ENCODE measurements at places on chromosomes 16 and 17. TPM values are rescaled to one million over a fixed set of nuclear protein-coding genes. Genes with fewer than 3 reads are reported as not detected.

Gene C16orf46
- total RNA-seq = 0.58 TPM

Gene TBC1D3G
- not detected for total RNA-seq

Gene YBX2
- 17.9 TPM for total RNA-seq

Gene CYBA
- total RNA-seq = 316 TPM

Gene HP
- 0.38 TPM for total RNA-seq

Gene KRTAP4-5
- total RNA-seq = not detected

Gene FNDC8
- total RNA-seq = not detected

Gene CCL16
- total RNA-seq = not detected

Gene METTL9
- total RNA-seq = 76.5 TPM

Gene TRIM72
- not detected for total RNA-seq

Gene HBA1
- not detected for total RNA-seq

Gene GPR142
- 0.17 TPM for total RNA-seq

Gene TBC1D26
- total RNA-seq = not detected

Gene CYBC1
- total RNA-seq = 79.2 TPM

Gene CCL4L2
- total RNA-seq = 3.3 TPM

Gene TRPV3
- total RNA-seq = 8.6 TPM

Gene TOP3A
- 39.8 TPM for total RNA-seq

Gene C16orf96
- not detected for total RNA-seq

Gene ACSM2A
- not detected for total RNA-seq

Gene MAF
- 48.1 TPM for total RNA-seq

Gene SLC6A4
- 1.2 TPM for total RNA-seq

Gene SMARCE1
- total RNA-seq = 93.8 TPM

Gene NOL11
- total RNA-seq = 34.9 TPM

Gene GPRC5C
- total RNA-seq = 172 TPM

Gene C16orf87
- total RNA-seq = 5.3 TPM

Gene CNOT1
- 239 TPM for total RNA-seq

Gene SCARF1
- total RNA-seq = 14.8 TPM

Gene KRT27
- not detected for total RNA-seq

Gene COL1A1
- 160 TPM for total RNA-seq

All from mucosa of descending colon (tissue), 3 donors.